NCI-H187 (cell line): ENCODE measurements at places on chromosomes 6 and 20.

DNA sequence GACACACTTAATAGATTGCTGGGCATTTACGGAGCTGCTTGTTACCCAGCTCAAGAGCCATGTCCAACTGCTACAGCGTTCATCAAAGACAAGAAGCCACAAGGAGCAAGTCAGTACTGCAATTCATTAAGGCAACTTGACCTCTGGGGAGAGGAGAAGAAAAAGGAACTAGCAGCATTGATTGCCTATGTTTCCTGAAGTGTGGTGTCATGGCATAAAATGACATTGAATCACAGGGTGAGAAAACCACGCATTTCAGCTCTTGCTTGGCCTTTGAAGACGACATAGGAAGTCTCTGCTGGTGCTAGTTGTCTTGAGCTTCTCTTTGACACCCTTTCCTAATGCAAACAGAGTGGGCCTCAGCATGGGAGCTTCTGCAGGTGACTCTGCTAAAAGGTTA is 139.1 kb downstream of the CDH26 start:
- DNase-seq: no peak

GRCh38 chr6:169722362-169723199 is 1.7 kb downstream of the PHF10 start:
- no peak for DNase-seq

DNA sequence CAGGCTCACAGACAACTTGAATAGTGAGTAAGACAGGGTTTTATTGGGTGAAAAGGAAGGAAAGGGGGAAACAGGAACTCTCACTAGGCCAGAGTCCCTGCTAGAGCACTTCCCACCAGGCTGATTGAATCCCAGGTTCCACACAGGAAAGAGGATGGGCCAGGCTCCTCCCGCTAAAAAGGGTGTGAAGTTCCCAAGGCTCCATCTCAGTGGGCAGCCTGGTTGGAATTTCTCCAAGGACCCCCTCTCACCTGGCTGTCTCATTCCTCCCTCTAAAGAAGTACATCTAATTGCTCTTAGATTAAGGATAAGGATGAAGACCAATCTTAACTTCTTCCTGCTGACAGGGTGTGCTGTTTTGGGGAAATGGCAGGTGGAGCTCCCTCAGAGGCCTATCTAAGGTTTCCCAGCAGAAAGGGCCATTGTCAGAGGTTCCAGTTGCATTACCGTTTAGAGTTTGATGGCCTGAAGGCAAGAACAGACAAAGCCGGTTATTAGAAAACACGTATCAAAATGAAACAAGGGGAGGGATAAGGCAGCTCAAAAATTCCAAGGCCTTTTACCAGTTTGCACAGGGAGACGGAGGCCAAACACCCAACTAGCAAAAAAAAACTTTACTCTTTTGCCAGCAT is 21.5 kb downstream of the COL19A1 start:
- no peak for DNase-seq

DNA sequence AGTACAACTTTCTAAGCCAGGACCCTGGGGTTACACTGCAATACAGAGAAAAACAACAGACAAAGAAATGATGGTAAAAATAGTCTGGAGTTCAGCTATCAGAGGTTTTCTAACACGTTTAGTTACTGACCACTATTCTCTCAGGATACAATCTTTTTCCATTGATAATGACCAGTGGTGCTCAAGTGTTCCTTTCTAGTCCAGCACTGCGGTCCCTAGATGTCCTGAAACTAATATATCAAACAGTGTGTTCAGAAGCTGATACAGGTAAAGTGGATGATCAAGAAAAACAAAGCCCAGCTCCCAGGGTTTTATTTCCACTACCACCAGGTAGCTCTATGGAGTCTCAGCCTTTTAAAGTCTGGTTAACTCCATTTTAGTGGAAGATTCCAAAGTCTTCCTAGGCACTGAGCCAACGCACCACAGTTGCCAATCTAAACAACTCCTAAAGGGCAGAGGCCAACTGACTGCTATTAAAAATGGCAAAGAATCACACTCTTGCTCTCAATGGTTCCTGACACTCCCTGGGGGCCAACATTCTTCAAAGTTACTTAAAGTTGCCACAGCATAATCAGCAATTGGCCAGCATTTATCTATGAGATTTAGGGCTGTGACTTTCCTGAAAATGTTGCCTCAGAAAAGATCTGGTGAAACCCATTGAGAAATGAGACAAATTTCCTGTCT is 38.2 kb downstream of the DZANK1 start:
- DNase-seq: no peak

DNA sequence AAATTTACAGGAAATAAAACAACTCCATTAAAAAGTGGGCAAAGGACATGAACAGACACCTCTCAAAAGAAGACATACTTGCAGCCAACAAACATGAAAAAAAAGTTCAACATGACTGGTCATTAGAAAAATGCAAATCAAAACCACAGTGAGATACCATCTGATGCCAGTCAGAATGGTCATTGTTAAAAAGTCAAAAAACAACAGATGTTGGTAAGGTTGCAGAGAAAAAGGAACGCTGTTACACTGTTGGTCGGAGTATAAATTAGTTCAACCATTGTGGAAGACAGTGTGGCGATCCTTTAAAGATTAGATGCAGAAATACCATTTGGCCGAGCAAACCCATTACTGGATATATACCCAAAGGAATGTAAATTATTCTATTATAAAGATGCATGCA is 858.0 kb upstream of the FLRT3 start:
- no peak for DNase-seq

- DNase-seq: no peak
These were observed 17.1 kb downstream of the RIPOR3 start for GRCh38 chr20:50674138-50674825.

- DNase-seq: no peak
These were observed 33.3 kb downstream of the SLX4IP start for GRCh38 chr20:10468340-10468845.

GRCh38 chr6:152605342-152605741 is 31.8 kb downstream of the SYNE1 start:
- no peak for DNase-seq

DNA sequence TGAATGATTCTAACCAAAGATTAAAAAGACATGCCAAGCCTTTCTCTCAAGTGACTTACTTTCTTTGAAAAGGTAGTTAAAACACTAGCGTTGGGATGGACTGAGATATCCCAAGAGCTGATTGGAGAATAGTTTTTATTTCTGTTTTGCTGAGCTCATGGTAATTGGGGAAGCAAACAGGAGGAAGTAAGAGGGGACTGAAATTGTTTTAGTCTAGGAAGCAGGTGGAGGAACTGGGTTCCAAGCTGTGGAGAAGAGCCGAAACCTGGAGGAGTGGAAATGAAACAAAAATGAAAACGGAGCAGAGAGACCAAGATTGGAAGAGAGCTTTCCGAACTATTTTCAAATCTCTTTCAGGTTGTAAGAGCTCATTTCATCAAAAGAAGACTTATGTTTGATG is 59.9 kb upstream of the TENT5A start:
- DNase-seq: no peak

DNA sequence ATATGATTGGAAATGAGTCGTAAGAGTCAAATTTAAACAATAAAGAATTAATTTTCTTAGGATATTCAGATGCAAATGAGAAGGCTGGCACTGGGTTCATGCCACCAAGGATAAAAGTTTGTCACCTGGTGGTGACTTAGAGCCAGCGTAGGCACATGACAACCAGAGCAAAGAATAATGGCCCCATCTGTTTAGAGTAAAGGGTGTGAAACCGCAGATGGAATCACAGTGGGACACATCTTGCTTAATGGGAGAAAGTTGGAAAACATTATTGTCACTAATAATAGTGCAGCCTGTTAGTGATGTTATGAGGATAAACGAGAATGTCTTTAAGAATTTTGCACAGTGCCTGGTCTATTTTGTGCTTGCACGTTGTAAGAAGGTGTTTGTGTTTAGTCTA is 727.8 kb downstream of the QKI start:
- DNase-seq: no peak

DNA sequence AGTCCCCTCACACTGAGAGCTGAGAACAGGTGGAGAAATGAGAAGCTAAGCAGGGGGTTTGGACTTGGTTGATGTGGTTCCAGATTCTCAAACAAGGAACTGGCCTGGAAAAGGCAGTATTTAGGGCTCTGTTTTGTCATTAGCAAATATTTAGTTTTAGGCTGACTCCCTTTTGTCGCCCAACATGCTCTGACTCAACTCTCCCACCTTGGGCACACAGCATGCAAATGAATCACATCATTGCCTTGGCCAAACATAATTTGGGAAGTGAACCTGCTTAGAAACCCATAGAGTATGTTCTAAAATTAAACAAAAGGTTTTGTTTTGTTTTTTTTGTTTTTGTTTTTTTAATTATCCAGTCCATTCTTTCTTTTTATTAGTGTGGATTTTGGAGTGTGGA is 9.5 kb upstream of the UQCC2 start:
- DNase-seq: no peak

- DNase-seq: no peak
These were observed 25.4 kb downstream of the DIDO1 start for GRCh38 chr20:62900692-62901584.

GRCh38 chr20:25309395-25310267 is 61.7 kb downstream of the PYGB start:
- DNase-seq: no peak

DNA sequence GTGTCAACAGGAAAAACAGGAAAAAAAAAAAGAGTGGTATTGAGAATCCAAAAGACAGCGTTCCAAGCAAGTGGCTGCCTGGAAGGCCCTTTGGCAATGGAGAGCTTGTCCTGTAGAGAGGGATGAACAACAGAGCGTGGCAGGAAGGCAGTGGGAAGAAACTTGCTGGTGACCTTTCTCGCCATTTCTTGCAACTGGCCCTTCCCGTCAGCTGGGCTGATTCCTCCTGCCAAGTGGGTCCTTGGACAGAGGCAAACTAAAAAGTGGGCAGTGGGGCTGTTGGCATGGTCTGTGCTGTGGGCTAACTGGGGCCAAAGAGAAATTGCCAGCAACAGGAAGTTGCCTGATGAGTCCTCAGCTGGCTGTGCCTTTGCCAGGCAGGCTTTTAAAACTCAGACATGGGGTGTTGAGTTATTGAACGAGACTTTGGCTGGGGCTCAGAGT is 43.9 kb upstream of the CLDN20 start:
- no peak for DNase-seq

DNA sequence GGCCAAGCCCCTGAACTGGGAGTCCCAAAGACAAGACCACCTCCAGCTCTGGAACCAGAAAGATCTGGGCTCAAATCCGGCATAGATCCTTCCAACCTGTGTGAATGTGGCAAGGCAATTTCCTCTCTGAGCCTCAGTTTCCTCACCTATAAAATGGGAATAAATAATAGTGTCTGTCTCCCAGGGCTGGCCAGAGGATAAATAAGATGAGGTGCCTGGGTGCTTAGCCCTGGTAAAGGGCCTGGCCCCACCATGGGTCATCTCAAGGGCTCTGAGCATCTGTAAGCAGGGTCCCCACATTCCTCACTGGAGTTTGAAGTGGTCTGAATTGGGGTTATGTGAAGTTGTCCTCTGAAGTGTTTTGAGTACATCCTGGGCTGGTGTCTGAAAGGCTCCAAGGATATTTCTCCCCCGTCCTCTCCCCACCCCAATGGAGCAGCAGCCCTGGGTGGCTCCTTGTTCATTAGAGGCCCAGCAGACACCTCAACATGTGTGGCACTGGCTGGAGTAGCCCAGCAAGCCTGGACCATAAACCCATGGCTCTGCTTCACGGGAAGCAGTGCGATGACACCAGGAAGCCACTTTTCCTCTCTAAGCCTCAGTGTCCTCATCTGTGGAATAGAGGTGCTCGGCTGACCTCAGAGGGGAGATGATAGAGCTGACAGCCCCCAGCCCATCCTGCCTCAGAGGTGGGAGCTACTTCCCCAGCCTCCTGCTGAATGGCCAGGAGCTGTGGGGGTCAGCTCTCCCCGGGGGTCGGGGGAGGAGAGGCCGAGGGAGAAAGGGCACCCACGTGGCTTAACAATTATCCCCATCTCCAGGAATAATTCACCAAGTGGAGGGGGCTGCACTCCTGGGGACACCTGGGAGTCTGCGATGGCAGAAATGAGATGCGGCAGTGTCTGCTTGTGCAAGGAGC is 48.0 kb downstream of the HNF4A start:
- no peak for DNase-seq

DNA sequence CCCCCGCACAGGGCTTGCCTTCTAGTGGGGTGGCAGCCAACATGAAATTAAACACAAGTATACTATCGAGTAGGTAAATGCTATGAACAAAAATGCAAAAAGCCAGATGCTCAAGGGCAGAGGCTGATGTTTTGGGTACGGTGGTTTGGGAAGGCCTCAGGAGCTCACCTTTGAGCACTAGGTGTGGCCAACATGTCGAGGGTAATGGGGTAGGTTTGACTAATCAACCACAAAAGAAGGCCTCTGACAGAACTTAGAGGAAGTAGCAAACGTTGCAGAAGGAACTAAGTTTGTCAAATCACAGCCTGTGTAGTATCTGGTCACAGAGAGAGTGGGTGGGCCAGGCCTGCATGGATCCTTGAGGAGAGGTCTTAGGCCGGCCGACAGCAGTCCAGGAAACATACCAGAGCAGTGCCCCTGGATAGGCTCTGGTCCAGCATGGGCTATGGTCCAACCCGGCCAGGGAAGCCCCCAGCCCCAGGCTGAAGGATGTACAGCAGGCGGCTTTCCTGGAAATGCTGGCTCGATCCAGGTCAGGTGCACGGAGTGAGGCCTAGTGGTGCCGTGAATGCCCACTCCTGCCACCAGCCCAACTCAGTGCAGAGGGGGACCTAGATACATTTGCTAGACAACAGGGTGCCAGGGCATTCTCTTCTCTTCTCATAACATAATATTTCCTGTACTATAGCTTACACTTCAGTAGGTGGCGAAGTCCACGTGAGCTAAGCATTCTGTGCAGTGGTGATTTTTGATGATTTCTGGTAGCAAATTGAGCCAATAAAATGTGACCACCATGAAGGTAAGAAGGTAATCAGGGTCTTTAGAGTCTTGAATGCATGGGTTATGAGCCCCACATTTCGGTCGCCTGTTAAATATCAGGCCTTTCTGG is 56.3 kb upstream of the CD93 start:
- DNase-seq: no peak

- no peak for DNase-seq
These were observed 59.0 kb downstream of the EYA2 start for GRCh38 chr20:46953596-46953995.

- no peak for DNase-seq
These were observed 509.9 kb upstream of the POU3F2 start for GRCh38 chr6:98324446-98324845.

DNA sequence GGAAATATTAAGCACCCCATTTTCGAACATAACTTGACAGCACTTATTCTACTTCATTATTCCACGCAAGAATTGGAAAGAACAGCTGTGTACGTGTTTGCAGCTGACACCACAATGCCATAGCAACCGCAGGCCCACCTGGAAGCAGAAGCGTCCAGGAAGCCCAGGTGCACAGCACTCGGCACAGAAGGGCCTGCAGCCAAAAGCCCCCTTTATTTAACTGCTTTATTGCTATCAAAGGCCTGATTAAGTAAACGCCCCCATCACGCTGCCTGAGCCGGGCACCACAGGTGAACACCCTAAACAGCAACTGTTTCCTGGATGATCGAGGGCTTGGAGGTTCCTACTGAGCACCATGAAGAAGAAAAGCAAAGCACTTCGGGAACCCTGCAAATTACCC is 6.3 kb downstream of the TAF4 start:
- DNase-seq: no peak

- DNase-seq: no peak
These were observed 87.8 kb downstream of the CTNNBL1 start for GRCh38 chr20:37781626-37782025.

GRCh38 chr6:48037946-48038345 is 73.1 kb downstream of the PTCHD4 start:
- no peak for DNase-seq
